ENCODE measurements at places on chromosomes 13 and 19.
A peak's percentile ranks its signal among the peaks of the same experiment; 100 is the strongest.

DNA sequence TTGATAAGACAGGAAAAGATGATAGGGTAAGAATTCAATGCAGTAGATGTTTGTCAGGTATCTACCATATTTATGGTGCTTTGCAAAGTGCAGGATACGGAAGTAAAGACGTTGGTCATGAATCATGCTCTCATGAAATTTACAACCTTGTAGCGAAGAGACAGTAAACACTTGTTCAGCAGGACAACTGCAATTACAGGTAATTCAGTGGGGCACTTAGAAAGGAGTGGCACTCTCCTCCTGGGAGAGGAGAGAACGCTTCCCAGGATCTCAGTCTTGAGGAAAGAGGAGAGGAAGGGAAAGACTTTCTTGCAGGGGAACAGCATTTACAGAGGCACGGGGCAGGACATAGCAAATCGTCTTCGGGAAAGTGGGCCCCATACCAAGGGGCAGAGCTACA lies 46.4 kb downstream of the SOX1 start:
- DNase-seq, result no peak

- no peak for DNase-seq
Observed at GRCh38 chr13:98279473-98280175, 102.6 kb upstream of the RNF113B start.

- no peak for DNase-seq
Observed at GRCh38 chr19:53381376-53381775, 13.6 kb upstream of the ZNF765 start.

- no peak for DNase-seq
Observed at GRCh38 chr19:3480383-3481091, at the start of gene SMIM24. Gene SMIM24 (minus strand): TSS chr19:3480525. CDS start chr19:3480463, 62 bp downstream.

DNA sequence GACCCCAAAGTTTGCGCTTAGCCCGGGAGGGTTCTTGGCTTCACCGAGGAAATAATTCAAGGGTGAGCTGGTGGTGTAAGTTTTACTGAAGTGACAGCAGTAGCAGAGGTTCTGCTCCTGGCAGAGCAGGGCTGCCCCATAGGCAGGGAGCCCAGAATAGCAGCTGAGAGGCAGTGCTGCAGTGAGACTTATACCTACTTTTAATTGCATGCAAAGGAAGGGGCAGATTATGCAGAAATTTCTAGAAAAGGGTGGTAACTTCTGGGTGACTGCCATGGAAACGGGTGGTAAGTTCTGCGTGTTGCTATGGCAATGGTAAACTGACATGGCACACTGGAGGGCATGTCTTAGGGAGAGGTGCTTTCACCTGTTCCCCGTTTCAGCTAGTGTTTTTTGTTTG lies 17.5 kb upstream of the CAMSAP3 start:
- DNase-seq, result no peak

- DNase-seq, result no peak
Observed at GRCh38 chr19:11674067-11674492, 64.7 kb downstream of the ZNF823 start.

GRCh38 chr19:35295792-35296462 lies 4.0 kb downstream of the MAG start:
- DNase-seq, result peak; percentile 50

DNA sequence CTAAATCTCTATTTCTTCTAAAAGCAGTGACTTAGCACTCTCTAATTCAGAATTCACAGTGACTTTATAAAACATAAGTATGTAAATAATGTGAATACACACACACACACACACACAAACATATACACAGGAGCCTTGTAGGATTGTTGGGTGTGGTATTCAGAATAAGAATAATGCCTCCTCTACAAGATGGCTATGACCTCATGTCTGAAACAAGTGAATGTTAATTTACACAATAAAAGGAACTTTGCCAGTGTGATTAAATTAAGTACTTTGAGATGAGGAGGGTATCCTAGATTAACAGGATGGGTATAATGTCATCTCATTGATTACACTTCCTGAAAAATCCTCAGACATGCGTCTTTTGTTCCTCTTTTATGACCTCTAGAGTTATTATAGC lies 234.6 kb downstream of the SLITRK6 start:
- no peak for DNase-seq

DNA sequence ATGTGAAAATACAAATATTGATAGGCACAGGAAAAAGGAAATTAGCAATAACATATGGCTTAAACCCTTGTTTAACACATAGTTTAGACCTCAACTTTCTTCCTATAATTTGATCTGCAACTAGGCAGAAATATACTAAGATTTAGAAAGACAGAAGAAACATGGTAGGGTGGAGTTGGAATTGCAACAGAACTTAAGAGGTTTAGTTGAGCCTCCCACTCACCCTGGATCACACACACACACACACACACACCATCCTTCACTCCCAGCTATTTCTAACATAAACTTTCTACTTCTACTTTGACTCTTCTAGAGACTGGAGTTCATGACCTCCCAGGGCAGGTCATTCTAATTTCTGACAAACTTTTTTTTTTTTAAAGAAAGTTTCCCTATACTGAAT lies 47.4 kb downstream of the FLT3 start:
- no peak for DNase-seq

- DNase-seq, result no peak
Observed at GRCh38 chr13:50072676-50073075, 57.4 kb downstream of the KCNRG start.

- DNase-seq, result no peak
Observed at GRCh38 chr19:29489172-29489951, 36.4 kb upstream of the VSTM2B start.

- DNase-seq, result peak; percentile 76
Observed at GRCh38 chr19:20923077-20923871, at the start of gene ZNF85. Gene ZNF85 (plus strand): TSS chr19:20923251. CDS start chr19:20923401, 150 bp downstream.

GRCh38 chr13:114059946-114060860 lies 72.2 kb downstream of the RASA3 start:
- DNase-seq, result no peak

DNA sequence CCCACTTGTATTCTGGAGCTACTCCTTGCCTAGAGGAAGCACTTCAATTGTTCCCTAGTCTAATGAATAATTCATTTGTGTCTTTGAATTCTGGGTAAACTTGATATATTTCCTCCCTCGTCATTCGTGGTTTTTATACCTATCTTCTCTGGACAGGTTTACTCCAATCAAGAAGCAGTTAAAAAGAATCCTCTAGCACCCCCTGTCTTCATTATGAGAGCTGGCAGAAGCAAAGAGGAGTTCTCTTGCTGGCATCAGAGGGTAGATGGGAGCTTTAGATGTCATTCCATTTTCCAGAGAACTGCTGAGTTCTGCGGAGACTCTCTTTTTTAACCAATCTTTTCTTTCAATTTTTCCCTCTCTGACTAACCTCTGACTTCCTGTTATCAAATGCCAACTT lies 627.7 kb downstream of the FGF9 start:
- no peak for DNase-seq

GRCh38 chr19:35098413-35099049 lies 17.1 kb upstream of the FXYD3 start:
- DNase-seq, result no peak

DNA sequence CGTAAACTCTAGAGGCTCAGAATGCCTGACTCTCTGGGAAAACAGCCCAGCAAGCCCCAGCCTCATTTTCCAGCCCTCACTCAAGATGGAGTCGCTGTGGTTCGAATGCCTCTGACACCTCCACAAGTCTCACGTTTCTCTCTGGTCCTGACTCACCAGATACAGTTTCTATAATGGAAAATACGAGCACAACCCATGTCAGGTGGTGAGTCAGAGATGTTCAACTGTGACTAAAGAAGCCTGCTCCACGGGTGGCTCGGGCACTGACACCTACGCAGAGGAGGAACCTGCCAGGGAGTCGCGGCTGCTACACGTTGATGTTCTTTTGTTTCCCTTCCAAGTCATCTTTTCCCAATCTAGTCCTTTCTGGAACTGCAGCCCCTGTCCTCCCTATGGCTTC lies 87.1 kb upstream of the STK24 start:
- DNase-seq, result no peak

GRCh38 chr13:102677122-102677521 lies 17.7 kb downstream of the METTL21C start:
- no peak for DNase-seq

DNA sequence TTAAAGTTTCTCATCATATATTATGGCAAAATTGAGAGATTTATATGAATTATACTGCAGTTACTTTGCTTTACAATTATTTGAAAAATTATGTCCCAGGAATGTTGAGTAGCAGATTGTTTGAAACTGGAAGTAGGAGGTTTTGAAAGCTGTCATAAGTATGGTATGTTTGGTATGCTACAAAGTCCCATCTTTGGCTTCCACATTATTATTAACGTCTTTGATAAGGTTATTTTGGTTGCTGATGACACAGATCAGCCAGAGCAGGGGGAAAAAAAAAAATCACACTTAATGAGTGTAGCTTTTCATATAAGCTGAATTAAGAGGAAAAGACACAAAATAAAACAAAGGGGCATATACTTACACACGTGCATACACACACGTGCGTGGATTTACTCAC lies 130.1 kb downstream of the SLITRK1 start:
- DNase-seq, result no peak

- no peak for DNase-seq
Observed at GRCh38 chr19:34120846-34121639, 51.3 kb upstream of the LSM14A start.

- peak; percentile 98 for DNase-seq
Observed at GRCh38 chr19:17947815-17948513, 15.1 kb downstream of the CCDC124 start.

GRCh38 chr13:31168736-31169135 lies 7.0 kb upstream of the HSPH1 start:
- DNase-seq, result no peak

DNA sequence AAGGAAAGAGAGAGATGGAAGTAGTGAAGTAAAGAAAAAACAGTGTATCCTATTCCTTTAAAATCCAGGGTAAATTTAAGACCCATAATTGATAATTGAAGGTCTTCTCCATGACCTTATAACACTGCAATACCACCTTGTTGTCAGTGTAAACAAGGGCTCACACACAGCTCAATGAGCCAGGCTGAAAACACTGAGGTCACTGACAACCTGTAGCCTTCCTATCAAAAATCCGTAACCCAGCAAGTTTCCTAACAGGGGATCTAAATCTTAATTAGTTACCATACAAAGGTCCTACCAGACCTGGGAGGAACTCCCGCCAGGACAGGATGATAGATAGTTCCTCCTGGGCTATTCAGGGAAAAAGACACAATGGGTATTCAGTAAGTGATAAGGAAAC lies 1677.1 kb downstream of the OLFM4 start:
- no peak for DNase-seq

DNA sequence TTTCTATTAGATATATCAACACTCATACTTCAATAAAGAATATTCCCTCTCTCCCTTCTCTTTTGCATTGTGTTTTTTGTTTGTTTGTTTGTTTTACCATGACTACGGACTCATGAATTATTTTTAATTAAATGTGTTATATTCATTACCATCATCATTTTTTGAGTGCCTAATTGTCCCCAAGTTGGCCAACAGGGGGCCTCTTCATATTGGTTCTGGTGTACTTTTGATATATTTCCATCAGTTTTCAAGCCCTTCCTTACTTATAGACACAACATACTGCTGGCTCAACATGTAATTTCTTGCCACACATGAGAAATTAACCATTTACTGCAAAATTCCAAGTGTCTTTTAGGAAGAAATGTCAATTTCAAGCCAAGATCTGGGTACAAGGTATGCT lies 54.5 kb upstream of the GPC6 start:
- no peak for DNase-seq

GRCh38 chr13:31627097-31627845 lies 112.1 kb upstream of the RXFP2 start:
- no peak for DNase-seq

DNA sequence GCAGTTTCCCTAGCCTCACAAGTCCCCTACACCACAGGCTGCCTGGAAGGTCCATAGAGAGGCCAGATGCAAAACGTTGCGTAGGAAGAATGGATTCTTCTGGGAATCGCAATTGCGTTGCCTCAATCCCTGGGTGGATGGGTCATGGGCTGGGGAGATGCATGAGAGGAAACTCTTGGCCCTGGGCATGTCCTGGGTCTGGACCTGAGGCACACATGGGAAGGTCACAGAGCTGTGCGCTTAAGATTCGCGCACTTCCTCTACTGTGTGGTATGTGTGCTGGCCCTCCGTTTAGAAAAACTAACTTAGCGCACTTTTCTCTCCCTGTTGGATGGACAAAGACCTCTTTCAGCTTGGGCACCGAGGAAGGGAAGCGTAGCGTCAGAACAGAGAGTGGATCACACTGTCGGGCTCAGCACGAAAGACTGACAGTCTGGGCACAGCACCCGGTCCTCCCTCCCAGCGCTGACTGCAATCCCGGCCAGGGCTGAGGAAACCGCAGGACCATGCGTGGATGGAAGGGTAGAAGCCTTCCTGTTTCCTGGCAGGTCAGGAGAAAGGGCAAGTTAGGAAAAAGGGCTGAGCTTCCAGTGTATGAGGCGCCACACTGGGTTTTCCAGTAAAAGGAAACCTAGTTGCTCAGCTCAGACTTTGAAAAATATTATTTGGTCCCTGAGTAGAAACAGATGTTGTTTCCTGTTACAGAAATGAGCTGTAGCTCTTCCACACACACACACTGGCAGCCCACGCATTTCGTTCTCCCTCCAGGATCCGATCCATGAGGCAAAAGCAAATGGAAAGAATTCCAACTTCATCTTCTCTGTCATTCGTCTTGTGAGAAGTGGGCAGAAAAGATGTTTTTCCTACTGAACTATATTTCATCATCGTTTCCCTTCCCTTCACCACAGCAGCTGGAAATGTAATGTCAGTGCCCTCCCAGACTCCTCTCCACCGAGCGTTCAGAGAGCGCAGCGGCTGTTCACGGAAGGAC lies 86.0 kb downstream of the ING1 start:
- DNase-seq, result no peak

DNA sequence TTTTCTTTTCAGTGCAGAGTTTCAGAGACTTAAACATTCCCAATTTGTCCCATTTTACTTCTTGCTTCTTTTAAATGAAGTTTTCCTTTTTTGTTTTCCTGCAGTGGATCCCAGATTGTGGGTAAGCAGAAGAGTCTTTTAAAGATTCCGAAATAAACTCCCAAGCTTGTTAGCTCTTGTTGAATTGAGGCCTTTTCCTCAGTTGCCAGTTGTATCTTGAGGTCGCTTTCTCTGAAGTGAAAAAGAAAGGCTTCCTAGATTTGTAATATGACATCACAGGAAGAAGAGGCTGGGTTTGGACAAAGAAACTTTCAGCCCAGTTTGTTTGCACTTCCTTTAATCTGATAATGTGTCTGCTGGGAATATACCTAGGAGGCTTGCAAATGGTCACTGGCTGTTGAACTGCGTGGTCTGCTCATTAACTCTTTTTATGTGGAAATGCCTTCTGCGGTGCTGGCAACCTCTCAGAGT lies at the start of gene LPAR6:
Gene LPAR6, minus strand, starts transcription at position 233 of the 471 bp plus-strand sequence. CDS start 690 bp downstream, outside the sequence.
- no peak for DNase-seq
